ENCODE measurements at places on chromosomes 6 and 20.

DNA sequence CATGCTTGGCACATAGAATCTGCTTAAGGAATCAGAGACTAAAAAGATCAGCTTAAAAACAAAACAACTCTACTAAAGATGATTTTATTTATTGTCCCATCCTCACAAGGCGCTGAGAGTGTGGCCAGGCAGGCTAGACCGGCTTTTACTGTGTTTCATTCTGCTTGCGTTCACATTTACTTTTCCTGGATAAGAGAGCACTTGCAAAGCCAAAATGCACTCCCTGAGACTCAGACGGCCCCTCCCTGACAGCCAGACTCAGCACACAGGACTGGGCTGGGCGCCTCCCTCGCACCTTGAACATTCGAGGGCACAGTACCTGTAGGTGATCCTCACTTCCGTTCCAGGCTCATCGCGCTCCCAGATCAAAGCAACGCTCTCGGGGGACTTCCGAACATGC lies 10.2 kb downstream of the ACSS1 start:
- no peak for DNase-seq

- DNase-seq = no peak
These were observed 292.4 kb downstream of the THBS2 start for GRCh38 chr6:168961264-168961656.

- DNase-seq = no peak
These were observed 38.0 kb downstream of the C20orf203 start for GRCh38 chr20:32635764-32636163.

DNA sequence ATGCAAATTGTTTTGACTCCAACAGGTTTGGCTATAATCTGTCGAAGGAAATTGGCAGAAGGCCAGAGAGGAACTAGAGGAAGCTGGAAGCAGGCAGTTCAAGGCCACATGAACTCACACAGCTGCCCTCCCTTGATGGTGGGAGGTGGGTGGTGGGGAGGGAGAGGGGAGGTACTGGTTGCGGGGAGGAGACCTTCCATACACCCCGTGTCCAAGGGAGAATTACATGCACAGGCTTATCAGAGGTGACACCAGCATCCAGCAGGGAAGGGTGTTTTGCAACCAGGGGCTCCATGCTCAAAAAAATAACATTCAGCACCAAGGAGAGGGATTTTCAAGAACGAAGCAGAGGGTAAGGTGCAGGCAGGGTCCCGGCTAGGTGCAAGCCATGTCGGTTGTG lies 9.1 kb downstream of the PRND start:
- DNase-seq = no peak

GRCh38 chr20:3843490-3843889 lies 3.1 kb upstream of the MAVS start:
- peak; percentile 17 for DNase-seq

GRCh38 chr6:25297039-25297441 lies 17.9 kb downstream of the CARMIL1 start:
- no peak for DNase-seq

- no peak for DNase-seq
These were observed 49.7 kb upstream of the SNX9 start for GRCh38 chr6:157773248-157773773.

GRCh38 chr6:42237857-42238256 lies 20.2 kb upstream of the MRPS10 start:
- DNase-seq = no peak

- peak; percentile 48 for DNase-seq
These were observed 25.7 kb upstream of the MLIP start for GRCh38 chr6:54085541-54085940.

GRCh38 chr6:106966671-106967640 lies 7.6 kb downstream of the CD24 start:
- DNase-seq = no peak

DNA sequence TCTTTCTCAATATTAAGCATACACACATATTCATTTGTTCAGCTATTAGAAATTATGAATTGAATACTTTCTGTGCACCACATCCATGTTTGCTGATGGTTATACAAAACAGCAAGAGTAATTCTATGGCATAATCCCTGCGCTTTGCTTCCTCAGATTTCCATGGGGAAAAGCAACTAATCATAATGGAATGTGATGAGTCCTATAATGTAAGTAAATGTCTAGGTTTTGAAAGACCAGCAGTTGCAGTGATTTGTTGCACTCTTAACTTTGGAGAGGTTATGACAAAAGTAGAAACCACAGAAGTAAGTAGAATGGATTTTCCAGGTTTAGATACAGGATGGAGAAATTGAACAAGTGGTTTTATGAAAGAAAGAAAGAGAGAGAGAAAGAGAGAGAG lies 652.1 kb downstream of the CBLN4 start:
- DNase-seq = no peak

DNA sequence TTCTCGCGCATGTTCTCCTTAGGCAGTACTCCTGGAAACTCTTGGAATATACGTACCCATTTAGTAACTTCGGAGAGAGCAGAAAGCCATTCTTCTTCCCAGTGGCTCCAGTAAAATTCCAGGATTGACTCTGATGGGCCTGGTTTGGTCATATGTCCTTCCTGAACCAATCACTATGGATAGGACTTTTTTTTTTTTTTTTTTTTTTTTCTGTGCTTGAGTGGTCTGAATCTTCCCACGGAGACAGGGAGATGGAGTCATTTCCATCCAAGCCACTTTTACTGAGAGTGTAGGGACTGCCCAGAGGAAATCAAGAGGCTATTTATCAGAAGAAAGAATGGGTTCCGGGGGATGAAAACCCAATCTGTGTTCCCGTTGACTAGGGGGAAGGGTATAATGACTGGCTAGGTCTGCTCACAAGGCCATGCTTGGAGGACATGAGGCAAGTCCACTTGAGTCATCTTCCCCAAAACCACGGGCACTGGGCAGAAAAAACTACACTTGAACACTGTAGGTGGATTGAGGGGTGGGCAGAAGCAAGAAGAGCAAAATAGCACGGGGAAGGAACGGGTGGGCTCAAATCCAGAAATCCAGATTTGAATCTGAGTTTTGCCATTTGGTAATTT lies 35.4 kb upstream of the MRPS18A start:
- DNase-seq = no peak

DNA sequence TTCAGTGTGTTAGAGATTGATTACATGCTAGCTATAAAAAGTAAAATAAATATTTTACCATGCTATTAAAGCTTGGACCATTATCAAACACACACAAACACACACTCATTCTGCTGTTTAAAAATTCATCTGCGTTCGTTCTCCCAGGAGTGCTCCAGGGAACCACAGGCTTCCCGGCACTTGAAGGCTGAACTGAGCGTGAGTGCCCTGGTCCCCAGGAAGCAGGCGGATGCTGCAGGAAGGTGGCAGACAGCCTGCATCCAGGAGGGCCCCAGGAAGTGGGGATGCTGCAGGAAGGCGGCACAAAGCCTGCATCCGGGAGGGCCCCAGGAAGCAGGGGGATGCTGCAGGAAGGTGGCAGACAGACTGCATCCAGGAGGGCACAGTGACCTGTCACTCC lies 147.2 kb upstream of the SNX9 start:
- no peak for DNase-seq

GRCh38 chr6:3410385-3411360 lies 46.2 kb downstream of the SLC22A23 start:
- no peak for DNase-seq

DNA sequence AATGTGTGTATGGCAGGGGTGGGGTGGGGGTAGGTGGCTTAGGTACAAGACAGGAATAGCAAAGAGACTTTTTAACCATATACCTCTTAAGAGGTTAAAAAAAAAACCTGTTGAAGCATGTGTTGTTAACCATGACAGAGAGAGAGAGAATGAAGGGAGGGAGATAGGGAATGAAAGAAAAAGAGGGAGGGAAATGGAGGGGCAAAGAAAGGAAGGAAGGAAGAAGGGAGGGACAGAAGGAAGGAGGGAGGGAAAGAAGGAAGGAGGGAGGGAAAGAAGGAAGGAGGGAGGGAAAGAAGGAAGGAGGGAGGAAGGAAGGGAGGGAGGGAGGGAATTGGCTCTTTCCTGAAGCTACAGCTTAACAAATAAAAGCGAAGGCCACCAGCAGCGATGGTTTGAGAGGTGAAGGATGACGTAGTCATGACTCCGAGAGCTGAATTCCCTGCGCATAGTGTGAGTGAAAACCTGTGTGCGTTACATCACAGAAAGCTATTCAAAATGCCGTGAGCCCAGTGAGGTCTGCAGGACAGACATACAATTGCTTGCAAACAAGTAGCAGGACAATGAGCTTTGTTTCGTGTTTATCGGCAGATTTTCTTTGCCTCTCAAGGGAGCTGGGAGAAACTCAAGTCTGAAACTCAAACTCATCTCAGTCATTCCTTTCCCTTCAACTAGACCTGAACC lies 88.6 kb upstream of the NEDD9 start:
- DNase-seq = no peak

DNA sequence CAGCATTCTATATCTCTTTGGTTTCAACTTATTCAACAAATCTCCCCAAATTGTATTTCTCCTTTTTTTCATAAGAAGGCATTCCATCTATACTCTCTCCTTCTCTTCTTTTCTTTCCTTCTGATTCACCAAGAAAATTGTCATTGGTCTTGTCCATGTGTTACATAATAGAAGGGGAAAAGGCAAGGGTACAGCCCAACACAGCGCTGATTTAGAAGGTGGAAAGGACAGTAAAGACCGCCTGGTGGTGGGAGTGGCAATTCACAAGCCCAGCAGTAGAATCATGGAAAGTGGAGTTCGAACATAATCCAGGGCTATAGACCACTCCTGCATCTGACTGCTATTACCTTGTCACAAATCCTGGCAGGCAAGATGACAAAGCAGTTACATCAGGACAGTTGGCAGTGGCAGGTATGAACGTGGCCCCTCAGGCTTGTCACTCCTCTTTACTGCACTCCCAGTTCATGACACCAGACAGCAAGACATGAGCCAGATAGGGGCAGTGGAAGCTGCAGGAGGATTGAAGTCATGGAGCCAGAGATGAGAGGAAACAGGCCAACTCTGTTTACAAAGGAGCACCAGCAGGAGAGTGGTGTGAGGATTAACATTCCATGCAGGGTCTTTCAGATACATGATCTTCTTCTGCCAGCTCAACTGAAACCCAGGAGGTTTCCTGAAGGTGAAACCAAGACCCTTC lies 2.1 kb upstream of the TNFAIP3 start:
- DNase-seq = no peak

GRCh38 chr20:49710971-49711666 lies 2.6 kb downstream of the B4GALT5 start:
- DNase-seq = no peak

- DNase-seq = peak; percentile 37
These were observed 44.8 kb upstream of the SLC2A12 start for GRCh38 chr6:134097114-134097707.

GRCh38 chr20:9131841-9132240 lies 63.0 kb downstream of the PLCB4 start:
- no peak for DNase-seq

- DNase-seq = no peak
These were observed 171.1 kb downstream of the SOD2 start for GRCh38 chr6:159521962-159522361.

GRCh38 chr6:16696496-16696895 lies 64.8 kb downstream of the ATXN1 start:
- no peak for DNase-seq

DNA sequence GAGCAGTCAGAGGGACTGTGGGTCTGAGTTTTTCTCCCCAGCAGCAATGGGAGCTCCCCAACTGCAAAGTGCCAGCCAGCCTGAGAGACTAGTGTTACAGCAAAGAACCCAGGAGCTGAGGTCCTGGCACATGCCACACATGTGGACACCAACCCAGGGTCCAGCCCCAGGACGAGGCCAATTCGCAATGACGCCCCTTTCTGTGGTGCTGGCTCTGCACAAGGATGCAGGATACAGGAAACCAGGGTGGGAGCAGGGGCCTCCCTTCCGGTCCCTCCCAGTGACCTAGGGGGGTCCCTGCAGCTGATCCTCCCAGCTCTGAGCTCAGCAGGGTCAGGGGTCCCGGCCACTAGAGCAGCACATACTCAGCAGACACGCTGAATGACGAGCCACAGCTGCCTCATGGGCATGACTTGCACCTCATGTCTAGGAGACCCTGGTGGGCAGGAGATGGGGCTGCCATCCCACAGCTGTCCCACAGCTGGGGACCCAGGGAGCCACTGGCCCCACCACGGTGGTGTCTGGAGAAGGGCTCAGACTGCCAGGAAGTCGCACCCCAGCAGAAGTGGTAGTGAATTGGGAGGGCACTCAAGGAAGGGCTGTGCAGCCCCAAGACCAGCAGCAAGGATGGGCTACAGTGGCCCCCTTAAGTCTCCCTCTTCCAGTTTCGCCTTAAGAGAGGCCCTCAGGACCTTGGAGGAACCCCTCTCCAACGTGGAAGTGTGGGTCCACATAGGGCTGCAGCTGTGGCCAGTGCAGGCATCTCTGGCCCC lies 3.6 kb downstream of the ARFRP1 start:
- no peak for DNase-seq

DNA sequence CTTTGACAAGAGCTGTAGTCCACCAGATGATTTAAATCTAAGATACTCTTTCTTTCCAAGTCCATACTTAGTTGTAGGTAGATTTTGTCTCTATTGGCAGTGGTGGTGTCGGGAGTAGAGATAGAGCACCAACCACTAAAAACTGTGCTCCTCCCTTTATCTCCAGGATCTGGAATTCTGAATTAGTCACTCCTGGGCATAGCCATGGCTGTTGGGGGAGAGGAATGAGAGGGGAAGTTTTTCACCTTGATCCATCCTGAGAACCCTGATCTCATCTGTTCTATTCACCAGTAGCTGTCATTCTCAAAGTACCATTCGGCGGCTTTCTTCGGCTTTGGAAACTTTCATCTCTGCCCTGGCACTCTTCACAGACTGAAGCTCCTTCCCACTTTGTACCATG lies 35.6 kb upstream of the NKX2-4 start:
- DNase-seq = no peak

DNA sequence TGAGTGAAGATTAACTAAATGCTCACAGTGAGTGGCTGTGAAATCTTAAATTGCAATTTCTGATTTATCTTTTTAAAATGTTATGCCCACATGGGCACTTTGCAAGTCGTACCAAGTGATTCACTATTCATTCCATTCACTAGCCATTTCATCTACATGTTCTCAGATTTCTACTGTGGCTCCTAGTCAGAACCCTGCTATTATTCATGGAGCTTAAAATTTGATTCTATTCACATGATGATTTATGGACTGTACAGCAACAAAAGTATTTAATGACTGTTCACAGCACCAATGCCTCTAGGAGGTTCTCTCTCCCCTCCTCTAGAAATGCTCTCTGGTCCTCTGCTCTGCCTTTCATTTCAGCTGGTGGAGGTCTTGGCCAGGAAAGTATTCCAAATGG lies 133.5 kb upstream of the MAP3K7 start:
- no peak for DNase-seq

- no peak for DNase-seq
These were observed at the start of gene DAAM2 for GRCh38 chr6:39791850-39792539. DAAM2 (plus strand) TSS chr6:39792376; CDS start chr6:39856303, 63,927 bp downstream.

DNA sequence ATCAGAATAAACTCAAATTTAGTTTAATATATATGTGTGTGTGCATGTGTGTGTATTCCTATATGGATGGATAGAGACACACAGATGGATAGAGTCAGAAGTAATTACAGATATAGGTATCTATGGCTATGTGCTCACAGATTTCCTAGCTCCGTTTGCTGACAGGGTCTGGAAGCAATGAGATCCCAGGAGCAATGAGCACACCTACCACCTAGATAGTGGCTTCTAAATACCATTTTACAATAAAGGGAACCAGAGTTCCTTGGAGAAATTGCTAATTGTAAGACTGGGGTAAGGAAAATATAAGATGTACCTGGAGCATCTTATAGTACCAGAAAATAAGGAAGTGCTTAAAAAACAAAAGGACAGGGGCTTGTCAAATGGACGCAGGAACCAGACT lies 196.2 kb upstream of the PRDM1 start:
- no peak for DNase-seq

- no peak for DNase-seq
These were observed 81.7 kb downstream of the QKI start for GRCh38 chr6:163496205-163496604.

- no peak for DNase-seq
These were observed 96.0 kb downstream of the MAP3K5 start for GRCh38 chr6:136696238-136696637.
